ENCODE measurements at places on chromosomes 3 and 15. TPM values are rescaled to one million over a fixed set of nuclear protein-coding genes. Genes with fewer than 3 reads are reported as not detected.

DNA sequence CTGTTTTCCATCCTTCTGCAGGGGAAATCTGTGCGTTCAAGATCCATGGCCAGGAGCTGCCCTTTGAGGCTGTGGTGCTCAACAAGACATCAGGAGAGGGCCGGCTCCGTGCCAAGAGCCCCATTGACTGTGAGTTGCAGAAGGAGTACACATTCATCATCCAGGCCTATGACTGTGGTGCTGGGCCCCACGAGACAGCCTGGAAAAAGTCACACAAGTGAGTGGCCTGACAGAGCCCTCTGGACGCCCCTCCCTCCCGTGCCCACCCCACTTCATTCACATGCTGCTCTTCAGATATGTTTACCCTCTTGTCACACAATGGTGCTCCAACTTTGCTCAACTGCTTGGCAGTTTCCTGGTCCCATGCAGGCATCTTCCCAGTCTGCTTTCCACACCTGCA is 274.3 kb upstream of the TRIM42 start:
- no peak overlapping the region for H3K4me3 ChIP-seq
- H3K27me3 ChIP-seq, result no peaks in the 10 kb centered on the region
- H3K4me1 ChIP-seq, result no peaks in the 10 kb centered on the region
- DNase-seq, result no peak
- H3K27ac ChIP-seq, result no peak overlapping the region

DNA sequence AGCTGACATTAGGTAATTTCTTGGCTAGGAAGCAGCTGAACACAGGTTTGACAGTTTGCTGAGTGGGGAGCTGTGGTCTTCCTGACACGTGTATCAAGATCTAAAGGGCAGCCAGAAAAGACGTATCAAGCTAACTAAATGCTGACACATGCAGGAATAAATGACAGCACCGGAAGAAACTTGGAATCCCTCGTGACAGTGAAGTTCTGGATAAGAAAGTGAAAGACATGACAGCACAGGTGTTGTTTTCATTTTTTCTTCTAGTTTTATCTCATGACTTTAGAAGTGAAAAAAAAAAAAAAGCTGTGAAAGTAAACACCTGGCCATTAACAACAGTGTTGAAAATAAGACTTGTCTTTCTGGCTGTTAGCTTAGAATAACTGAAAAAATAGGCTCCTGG is 48.7 kb downstream of the FGF7 start:
- no peak overlapping the region for H3K4me3 ChIP-seq
- peak; percentile 92 for DNase-seq
- peaks cover 7% of the 10 kb centered on the region for H3K4me1 ChIP-seq
- no peaks in the 10 kb centered on the region for H3K36me3 ChIP-seq
- H3K27me3 ChIP-seq, result no peaks in the 10 kb centered on the region
- H3K27ac ChIP-seq, result no peak overlapping the region

- H3K27ac ChIP-seq, result no peak overlapping the region
- H3K36me3 ChIP-seq, result no peaks in the 10 kb centered on the region
- H3K27me3 ChIP-seq, result no peaks in the 10 kb centered on the region
- DNase-seq, result no peak
These were observed 216.1 kb downstream of the PTPRG start for GRCh38 chr3:61777483-61777882.

DNA sequence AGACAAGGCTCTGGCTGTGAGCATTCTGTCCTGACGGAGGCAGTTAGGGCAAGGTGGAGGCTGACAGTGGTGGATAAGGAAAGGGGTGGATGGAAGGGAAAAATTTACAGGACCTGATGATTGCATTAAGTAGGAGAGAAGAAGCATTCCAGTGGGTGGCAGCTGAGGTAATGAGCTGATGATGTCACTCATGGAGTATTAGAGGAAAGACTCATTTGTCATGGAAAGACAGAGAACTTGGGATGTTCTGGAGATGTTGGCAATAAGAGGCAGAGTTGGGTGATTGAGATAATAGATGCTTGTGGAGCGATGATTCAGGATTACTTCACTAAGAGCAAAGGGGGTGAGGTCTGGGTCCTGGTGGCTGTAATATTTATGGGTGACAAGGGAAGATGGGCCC is 63.6 kb upstream of the SCN5A start:
- DNase-seq, result no peak
- H3K36me3 ChIP-seq, result no peaks in the 10 kb centered on the region
- no peaks in the 10 kb centered on the region for H3K27me3 ChIP-seq

DNA sequence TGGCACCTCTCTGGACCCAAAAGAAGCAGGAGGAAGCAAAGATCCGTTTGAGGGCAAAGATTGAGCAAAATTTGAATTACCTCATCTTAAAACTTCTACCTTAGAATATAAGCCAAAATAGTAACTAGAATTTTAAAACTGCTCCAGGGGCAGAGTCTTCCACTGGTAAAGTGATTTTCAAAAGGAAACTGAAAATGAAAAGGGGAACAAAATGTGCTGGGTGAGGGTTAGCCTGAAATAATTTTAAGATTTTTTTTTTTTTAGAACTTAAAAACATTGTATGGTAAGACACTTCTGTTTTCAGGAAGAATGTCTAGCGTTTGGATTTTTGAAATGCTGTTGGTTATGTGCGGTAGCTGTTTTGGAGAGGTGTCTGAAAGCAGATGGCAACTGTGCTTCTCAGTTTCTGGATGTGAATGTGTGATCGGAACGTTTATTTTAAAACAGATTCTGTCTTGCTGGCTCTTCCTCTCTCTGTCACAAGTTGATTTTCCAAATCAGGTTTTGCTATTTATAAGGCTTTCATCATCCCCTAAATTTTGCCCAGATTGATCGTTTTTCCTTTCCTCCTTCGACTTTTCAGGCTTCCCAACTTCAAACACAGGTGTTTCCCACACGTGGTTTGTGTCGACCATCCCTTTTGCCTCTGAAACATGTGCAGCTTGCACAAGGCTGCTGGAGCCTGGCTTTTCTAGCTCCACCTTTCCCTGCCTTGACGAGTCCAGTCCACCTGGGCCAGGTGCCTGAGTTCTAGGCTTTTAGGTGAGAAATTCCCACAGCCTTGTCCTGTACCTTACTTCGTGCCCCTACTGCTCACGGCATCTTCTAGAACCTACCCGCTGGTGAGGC is 3.3 kb downstream of the LRRK1 start:
- H3K27ac ChIP-seq, result peak overlapping the region; percentile 19
- H3K4me1 ChIP-seq, result no peaks in the 10 kb centered on the region
- H3K36me3 ChIP-seq, result no peaks in the 10 kb centered on the region
- DNase-seq, result no peak

ZCWPW2 gene
- total RNA-seq, result 0.24 TPM

SLC24A5 gene
- 0.05 TPM for total RNA-seq

EPHA3 gene
- 1.9 TPM for total RNA-seq

PIF1 gene
- 8.0 TPM for total RNA-seq
